Retina (tissue), 1 donor: ENCODE measurements at places on chromosomes 3 and 15.

DNA sequence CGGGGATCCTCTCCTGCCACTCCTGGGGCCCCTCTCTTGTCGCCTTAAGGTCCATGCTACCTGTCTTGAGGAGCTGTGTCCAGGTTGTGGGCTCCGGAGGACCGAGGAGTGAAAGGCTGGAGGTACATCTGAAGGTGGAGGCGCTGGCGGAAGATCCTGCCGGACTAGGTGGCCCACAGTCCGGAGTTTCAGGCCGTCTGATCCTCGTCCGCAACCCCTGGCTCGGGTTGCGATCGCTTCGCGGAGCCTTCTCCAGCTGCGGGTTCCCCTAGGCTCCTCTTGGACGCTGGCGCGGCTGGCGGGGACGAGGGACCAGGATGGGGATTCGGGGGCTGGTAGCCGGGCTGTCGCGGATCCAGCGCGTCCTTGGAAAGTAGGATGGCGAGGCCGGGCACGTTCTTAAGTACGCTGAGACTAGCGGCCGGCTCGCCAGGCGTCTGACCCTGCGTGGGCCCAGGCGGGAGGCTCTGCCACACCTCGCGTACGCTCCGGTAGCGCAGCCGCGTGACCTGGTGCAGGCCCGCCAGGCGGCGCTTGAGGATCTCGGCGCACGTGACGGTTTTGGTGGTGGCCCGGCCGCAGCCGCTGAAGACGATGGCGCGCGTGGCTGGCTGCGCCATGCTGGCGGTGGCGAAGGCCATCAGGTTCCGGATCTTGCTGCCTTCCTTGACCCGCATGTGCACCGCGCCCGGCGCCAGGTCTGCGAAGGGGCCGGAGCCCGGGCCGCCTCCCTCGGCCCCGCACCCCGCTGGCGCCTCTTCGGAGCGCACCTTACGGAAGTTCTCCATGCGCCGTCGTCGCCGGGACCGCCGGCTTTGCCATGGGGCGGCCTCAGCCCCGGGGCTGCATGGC lies 550 bp downstream of the RPP25 start:
- DNase-seq: peak; percentile 90

- DNase-seq: peak; percentile 50
Measured at GRCh38 chr15:73240866-73241499, 127.8 kb downstream of the HCN4 start.

DNA sequence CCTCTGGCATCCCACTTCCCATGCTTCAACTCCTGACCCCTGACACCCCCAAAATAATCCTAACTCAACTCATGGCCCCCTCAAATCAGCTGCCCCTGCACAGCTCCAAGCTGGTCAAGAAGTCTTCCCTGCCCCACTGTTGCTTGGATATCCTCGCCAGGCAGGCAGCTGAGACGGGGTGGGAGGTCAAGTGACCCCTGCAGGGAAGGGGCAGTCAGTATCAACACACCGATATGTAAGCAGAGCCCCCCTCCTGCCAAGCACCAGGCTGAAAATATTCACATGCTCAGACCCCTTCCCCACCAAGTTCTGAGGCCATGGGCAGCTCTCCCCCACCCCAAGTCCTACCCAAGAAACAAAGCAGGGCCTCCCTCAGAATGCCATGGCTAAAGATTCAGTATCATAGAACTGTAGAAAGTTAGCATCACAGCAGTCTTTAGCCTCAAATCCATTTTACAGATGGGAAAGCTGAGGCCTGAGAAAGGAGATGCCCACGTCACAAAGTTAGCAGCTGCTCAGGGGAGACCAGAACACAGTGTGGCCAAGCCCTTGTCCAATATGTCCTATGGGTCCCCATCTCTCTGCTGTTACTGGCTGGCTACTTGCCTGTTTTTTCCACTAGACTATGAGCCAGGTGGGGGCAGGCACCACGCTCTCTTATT lies 67.8 kb downstream of the SLC12A8 start:
- DNase-seq: no peak

- DNase-seq: no peak
Measured at GRCh38 chr3:118577055-118577777, 457.4 kb downstream of the IGSF11 start.

- DNase-seq: peak; percentile 5
Measured at GRCh38 chr3:183583331-183584245, 28.1 kb upstream of the KLHL6 start.

- DNase-seq: no peak
Measured at GRCh38 chr15:98730860-98731711, 82.7 kb downstream of the IGF1R start.

GRCh38 chr3:151289445-151289844 lies 11.1 kb upstream of the P2RY14 start:
- DNase-seq: no peak

DNA sequence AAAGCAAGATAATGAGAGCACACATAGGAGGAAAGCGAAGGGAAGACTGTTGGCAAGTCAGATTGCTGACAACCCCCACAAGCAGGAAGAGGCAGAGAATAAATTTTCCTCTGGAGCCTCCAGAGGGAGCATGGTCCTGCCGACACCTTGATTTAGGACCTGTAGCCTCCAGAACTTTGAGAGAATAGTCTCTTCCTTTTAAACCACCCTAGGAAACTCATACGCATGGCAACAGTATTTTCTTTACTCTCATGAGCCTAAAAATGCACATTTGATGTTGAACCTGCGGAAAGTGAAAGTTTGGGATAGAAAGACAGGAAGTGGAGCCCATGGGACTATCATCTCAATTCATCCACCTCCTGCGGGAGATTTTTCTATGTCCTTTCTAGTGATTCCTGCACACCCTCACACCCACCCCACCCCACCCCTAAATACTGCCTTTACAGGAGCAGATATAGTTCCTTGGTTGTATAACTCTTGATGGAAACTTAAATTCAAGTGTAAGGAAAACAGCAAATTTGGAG lies 116.7 kb upstream of the LPP start:
- no peak for DNase-seq

DNA sequence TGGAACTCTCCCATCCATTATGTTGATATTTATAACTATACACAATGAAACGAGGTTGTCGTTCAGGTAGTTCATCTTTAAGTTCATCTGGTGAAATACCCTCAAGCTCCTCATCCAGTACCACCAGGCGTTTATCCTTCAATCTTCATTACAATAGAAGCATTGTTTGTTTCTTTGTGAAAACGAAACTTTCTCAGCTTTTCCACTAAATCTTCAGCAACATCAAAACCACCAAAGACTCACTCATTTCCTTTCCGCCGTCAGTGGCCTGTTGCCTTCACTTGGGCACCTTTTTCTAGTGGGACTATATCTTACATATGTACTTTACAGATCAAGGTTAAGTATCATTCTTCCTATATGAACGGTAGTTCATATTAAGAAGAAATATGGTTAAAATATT lies 44.1 kb upstream of the TFG start:
- DNase-seq: no peak

DNA sequence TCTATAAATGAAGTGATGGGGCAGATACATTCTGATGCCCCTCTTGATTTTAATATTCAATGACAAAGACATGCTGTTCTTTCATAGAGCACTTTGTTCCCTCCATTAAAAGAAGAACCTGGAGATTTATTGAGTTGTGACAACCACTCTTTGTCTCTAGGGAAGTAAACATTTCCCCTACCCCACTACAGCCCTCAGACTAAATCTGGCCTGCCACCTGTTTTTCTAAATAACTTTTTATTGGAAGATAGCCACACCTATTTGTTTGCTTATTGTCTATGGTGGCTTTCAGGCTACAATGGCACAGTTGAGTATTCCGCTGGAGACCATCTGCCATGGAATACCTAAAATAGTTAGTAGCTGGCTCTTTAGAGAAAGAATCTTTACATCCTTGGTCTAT lies 41.2 kb upstream of the ZNF385D start:
- DNase-seq: no peak

DNA sequence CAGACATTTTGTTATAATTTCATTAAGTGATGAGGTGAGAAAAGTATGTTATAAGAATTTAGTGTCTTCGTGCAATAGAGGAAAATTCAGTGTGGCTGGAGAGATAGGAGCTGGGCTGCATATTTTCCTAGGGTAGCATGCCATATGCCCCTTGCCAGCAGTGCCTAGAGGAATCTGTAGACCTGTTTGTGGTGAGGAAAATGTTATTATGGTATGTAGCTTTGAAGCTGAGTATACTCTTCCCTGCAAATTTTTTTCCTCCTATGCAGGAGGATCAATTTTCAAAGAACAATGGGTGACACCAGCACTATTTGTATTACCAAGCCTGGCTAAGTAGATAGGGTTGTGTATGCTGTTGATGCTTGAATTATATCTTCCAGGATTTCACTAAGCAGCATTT lies 200.6 kb downstream of the EDEM1 start:
- DNase-seq: no peak

DNA sequence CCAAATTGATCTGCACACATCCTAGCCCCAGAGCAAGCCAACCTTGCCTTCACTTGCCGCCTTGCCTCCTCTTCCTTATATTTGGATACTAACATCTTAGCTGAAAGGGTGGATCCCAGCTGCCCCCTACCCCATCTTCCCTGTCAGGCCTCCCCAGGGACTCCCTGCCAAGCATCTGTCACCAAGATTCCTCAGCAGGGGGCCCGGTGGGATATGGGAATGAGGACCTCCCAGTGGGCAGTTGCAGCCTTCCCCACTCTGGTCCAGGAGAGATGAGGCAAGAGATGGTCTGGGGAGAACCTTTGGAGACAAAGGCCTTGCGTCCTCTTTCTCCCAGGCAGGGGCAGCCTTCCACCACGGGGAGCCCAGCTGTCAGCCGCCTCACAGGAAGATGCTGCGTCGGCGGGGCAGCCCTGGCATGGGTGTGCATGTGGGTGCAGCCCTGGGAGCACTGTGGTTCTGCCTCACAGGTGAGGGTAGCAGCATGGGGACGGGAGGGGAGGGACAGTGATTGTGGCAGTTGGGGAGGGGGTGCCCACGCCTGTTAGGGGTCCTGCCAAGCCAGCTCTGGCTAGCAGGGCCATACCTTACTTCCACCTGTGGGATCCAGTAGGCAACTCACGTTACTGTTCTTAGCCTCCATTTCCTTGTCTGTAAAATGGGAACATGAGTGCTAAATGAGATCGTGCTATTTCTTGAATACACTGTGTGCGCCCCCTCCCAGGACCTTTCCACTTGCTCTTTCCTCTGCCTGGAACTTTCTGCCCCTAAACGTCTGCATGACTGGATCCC lies 15.3 kb downstream of the CD276 start:
- DNase-seq: no peak

DNA sequence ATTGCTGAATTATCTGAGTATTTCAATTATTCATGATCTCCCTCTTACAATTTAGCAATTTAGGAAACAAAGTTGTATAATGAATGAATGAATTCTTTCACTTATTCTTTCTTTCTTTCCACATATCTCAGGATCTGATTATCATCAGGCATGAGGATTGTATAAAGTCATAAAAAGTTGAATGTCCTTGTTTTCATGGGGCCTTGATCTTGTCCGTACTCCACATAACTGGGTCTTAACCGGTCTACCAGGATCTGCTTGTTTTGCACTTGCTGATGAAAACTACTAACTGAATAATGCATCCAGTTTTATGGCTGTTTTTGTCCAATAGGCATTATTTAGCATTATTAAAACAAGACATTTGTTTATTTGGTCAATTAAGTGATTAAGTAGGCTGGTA lies 12.6 kb downstream of the C3orf85 start:
- no peak for DNase-seq

- peak; percentile 84 for DNase-seq
Measured at GRCh38 chr3:116770815-116771450, 61.4 kb downstream of the TUSC7 start.

DNA sequence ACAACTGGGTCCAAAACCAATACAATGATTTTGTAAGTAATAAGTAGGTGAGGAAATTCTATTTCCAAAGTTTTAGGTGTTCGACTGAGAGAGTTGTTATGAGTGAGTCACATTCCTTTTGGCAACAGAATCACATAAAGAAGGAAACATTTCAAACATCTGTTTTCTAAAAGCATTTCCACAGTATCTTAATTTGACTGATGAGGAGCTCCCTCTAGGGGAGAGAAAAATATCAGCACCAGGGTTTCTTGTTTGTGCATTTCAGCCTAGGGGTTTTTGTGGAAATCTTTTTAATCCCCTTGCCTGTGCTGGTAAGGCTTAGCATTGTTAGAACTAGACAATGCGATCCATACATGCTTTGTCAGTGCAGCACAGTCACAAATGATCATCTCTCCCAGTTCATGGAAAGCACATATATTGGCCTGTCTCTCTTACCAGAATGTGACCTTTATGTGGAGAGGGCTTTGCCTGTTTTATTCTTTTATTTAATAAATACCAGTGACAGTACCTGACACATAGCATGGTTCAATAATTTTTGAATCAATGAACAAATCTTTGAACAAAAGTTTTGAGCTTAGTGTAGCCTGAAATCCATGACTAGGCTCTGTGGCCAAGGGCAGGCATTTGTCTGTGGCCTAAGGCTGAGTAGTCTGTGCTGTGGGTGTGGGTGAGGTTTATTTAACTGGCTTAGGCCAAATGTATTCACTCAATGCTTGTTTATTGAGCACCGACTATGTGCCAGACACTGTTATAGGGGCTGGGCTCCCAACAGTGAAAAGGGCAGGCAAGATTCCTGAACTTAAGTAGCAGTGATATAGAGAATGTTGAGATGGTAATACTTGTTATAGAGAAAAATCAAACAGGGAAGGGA lies 21.1 kb upstream of the IQCF6 start:
- DNase-seq: peak; percentile 52

- no peak for DNase-seq
Measured at GRCh38 chr3:53718462-53718861, 127.8 kb downstream of the CHDH start.

GRCh38 chr3:48662753-48663488 lies at the start of gene CELSR3:
TSS of gene CELSR3 (minus strand) at chr3:48662886. CDS start at chr3:48662634, 252 bp downstream.
- peak; percentile 91 for DNase-seq

- DNase-seq: no peak
Measured at GRCh38 chr3:182148360-182148759, 436.6 kb downstream of the SOX2 start.

DNA sequence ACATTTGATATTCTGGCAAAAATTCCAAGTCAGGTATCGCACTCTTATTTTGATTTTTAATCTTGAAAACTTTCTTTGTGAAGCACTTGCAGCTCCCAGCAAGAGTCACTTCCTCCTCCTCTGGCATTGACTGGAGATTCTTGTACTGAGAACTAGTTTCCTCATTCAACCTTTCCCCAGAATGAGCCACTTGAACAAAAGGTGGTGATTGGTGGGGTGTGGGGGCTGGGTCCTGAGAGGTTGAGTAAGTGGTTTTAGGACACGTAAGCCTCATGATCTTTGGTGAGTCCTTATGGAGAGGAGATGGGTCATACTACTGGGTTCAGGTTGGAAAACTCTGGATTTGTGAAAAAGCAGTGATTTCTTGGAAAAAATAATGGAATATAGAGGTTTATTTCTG lies 32.3 kb upstream of the ONECUT1 start:
- no peak for DNase-seq

DNA sequence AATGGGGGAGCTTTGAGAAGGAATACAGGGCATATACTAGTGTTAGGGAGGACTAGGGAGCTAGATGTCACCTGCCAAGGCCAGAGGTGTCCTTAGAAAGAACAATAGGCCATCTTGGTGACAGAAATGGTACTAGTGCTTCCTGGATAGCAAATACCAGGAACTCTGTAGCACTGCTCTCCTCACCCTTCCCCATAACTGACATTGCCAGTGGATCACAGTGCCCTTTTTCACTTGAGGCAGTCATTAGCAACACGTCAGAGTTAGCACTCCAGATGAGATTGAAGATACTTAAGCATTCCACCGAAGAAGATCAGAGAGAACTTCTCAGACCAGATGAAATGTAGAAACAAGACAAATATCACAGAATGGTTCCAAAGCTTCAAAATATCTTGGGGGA lies 103.1 kb upstream of the PDZRN3 start:
- no peak for DNase-seq
